ENCODE measurements at places on chromosomes 7 and 10.

GRCh38 chr7:46486256-46487206, 565.5 kb upstream of the IGFBP3 start:
- DNase-seq = no peak

GRCh38 chr10:52853704-52854103, 81.1 kb upstream of the MBL2 start:
- DNase-seq = no peak

- DNase-seq = no peak
Measured at GRCh38 chr10:25017154-25017590, 760 bp downstream of the THNSL1 start.

DNA sequence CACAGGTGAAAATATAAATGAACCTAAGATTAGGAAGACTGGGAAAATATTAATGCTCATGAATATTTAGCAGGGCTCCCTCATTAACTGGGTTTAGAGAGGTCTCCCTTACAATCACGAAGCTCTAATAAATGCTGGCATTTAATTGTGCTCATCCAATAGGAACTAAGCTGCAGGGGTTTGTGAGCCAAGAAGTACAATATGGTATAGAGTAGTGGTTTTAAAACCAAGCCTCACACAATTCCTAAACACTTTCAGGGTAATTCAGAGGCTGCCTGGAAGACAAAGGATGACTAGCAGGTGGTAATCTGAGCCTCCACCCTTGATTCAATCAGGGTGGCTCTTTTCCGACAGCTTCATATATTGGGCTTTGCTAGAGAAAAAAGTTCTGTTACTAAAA, 103.3 kb downstream of the GPAM start:
- no peak for DNase-seq

GRCh38 chr7:132160611-132161532, 415.4 kb downstream of the PLXNA4 start:
- no peak for DNase-seq

DNA sequence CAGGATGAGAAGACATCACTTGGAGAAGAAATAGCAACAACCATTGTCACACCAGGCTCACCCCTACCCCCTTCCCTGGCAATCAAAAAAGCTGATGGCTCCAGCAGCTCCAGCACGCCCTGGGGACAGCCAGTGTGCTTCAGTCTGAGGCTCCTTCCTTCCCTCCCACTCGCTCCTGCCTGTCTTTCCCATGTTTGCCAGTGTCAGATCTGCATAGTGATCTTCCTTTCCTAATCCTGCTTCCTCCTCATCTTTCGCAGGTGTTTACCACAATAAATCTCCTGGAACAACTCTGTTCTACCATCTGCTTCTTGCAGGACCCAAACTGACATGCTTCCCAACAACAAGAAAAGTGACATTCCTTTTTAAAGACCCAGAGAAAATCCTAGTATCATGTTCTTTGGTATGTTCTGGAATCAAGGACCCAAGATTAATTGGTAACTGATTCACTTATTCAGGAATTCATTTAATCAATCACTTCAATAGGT, 57.1 kb downstream of the STEAP1B start:
- no peak for DNase-seq

GRCh38 chr10:42887734-42888503, 105.3 kb downstream of the BMS1 start:
- no peak for DNase-seq

DNA sequence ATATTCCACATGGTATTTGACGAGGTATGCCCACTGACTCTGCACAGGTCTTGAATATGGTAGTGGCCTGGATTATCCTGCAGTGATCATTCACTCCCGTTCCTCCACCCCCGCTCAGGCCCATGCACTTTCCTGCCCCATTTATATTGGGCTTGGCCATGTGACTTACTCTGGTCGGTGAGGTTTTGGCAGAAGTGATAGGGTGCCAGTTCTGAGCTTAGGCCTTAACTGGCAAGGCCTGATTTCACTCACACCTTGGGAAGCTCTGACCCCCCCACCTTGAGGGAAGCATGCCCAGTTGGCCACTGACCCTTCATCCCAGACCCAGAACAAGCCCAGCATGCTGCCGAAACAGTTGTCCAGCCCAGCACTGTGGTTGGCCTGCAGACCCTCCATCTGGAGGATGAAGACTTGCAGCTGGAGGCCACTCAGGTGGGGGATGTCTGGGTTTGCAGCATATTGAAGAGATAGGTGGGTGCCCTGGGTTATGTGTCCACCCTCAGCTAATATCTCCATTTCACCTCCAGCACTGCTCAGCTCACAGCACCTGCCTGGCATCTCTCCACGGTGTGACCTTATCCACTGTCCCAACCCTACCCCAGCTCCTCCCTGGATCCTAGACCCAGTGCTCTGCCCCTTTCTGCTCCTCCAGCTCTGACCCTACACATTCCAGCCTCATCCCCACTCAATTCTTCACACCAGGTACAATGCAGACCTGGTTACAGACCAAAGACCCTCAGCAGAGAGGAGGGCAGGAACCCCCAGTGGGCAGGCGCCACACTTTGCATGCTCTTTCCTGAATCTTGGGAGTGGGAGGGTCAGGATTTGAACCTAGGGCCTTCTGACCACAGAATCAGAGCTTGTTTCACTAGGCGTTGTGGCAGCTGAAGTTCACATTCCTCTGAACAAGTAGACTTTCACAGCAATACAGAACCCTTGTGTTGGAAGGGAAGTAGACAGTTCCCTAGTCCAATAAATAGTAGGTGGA, 138.1 kb upstream of the CHST15 start:
- no peak for DNase-seq

DNA sequence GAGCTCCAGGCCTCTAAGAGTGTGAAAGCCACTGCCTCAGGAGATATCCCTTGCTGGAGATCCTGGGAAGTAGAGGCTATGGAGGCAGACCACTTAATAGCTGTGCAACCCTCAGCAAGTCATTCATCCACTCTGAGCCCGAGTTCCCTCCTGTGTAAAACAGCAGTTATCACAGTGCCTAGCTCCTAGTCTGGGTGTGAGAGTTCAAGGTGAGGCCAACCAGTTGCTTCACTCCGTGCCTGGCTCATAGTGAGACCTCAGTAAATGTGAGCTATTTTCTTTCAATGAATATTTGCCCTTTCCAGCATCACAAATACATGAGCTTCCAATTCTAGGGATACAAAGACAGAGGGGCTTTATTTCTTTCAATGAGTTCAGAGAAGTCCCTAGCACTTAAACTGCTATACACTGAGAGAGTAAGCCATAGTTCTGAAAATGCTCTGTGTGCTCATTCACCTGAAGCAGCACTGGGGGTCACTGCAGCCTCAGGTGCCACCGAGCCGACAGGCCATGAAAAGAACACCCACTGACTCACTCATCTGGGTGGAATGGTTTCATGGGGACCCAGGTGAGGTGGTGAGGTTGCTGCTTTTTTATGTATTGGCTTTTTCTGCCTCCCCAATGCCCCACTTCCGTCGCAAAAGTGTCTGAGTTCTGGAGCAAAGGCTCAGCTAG, 259.8 kb downstream of the KCNMA1 start:
- DNase-seq = no peak

DNA sequence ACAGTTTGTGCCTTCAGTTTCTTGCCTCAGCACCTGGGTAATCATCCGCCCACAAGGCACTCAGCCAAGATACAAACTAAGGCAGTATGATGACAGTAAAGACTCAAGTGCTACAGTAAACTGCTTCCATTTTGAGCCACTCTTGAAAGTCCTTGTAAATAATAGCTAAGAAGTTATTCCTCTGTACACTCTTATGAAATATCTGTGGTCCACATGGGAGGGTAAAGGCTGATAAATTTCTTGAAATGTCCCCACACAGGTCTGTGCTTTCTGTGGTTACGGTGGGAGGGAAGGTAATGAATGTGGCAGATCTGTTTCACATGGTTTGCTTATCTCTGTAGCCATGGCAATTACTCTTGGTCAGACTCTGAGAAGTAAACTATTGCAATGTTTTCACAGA, 551.0 kb upstream of the ZWINT start:
- no peak for DNase-seq

DNA sequence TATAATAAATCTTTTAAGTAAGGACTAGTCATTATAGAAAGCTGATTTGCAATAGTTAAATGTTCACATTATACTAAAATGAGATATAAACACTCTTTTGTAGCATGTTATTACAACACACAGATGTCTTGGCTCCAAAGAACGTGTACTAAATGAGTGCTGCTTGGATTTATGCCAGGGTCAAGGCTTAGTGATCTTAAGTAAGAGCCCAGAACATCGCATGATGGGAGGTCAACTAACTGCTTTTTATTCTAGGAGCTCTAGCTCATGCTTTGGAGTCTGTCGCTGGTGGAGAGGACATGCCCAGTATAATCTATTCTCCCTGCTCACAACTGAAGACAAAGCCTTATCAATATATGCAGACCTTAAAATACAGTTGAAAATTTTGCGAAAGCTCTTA, 315.1 kb downstream of the BBS9 start:
- no peak for DNase-seq

GRCh38 chr10:50152792-50153272, 85.1 kb downstream of the WASHC2A start:
- DNase-seq = no peak

GRCh38 chr7:70758646-70759045, 373.3 kb upstream of the GALNT17 start:
- DNase-seq = no peak

DNA sequence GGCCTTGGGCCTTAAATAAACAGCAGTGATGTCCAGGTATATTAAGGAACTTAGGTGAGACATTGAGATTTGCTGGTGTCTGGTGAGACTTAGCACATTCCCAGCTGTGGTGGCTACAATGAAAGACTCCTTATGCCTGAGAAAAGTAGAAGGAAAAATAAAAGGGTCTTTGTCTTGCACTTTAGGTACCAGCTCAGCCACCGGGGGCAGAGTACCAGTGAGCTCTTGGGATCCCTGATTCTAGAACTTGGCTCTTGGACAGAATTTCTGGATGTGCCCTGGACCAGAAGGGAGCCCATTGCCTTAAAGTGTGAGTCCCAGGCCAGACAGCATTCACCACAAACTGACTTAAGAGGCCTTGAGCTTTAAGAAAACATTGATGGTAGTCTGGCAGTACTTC, 1038.7 kb downstream of the SORCS3 start:
- no peak for DNase-seq

DNA sequence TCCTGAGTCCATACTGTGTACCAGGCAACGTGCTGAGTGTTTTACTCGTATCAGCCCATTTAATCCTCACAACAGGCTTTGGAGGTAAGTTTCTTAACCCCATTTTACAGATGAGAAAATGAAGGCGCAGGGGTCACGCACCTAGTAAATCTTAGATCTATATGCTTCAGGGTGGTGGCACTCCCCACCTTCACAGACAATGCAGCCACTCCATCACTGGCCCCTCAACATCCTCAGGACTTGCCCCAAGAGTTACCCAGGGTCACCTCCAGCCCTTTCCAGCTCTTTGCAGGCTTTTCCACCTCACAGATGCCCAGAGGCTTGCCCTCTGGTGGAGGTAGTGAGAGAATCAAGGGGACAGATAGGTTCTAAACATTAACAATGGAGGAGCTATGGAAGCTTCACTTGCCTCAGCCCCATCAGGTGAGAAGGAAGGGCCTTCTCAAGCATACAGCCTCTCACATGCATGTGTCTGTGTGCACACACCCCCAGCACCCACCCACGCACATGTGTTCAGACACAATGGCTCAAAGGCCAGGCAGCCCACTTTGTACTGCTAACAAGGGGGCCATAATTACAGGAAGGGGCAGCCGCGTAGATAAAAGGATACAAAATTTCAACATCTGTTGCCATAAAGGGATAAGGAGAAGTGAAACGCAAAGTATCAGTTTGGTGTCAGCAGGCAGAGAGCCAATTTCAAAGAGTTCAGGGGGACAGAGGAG, 29.1 kb downstream of the DPCD start:
- DNase-seq = no peak
